Nucleus accumbens (tissue), 56 donors: ENCODE measurements at places on chromosomes 7 and 10.

GRCh38 chr10:88154596-88155250 lies 291.3 kb downstream of the PTEN start:
- DNase-seq, result no peak

GRCh38 chr10:4196771-4197390 lies 411.9 kb upstream of the KLF6 start:
- DNase-seq, result no peak

GRCh38 chr7:45065031-45065995 lies 23.5 kb downstream of the NACAD start:
- no peak for DNase-seq

- peak; percentile 83 for DNase-seq
Measured at GRCh38 chr10:126062131-126063032, 166.0 kb downstream of the FANK1 start.

- no peak for DNase-seq
Measured at GRCh38 chr10:67550046-67550445, 145.9 kb downstream of the CTNNA3 start.

- DNase-seq, result no peak
Measured at GRCh38 chr10:42932735-42933447, 144.0 kb upstream of the RET start.

GRCh38 chr10:100245484-100246220 lies 16.3 kb upstream of the CHUK start:
- no peak for DNase-seq

DNA sequence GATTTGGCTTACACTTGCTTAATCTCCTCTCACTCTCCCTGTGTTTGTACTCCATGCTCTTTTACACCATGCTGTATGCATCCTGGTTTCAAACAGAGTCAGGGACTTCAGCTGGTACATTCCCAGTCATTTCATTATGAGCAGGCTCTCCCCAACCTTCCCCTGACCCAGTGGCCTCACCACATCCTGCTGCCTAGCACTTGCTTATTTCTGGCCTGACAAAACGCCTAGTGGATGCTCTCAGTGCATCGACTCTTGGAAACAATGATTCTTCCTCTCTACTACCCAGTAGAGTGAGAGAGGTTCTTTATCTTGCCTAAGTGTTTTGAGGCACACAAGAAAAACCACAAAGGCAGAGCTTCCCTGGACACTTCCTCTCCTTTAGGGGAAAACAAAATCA lies 63.4 kb downstream of the CAV1 start:
- DNase-seq, result no peak

DNA sequence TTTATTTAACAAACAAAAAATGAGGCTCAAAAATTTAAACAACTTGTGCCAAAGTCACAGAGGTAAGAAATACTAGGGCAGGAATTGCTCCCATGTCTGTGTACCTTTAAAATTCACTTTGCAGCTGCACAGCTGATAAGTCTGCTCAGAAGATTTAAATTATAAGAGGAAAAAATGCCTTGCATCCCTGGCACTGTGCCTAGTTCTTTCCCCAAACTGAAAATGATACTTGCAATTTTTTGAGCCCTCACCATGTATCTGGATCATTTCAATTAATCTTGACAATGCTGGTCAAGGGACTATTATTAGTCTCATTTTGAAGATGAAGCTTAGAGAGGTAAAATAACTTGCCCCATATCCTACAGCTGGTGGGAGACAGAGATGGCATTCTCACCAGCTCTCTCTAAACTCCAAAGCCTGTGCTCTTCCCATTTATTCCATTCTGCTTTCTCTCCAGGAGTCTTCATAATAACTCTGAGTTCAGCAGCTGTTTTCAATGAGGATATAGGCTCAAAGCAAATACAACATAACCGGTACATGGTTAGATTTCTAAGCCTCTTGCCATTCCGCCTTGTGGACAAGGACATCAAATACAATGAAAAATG lies 350.5 kb upstream of the LRRTM3 start:
- no peak for DNase-seq

GRCh38 chr7:54556121-54556520 lies 13.9 kb downstream of the VSTM2A start:
- no peak for DNase-seq

DNA sequence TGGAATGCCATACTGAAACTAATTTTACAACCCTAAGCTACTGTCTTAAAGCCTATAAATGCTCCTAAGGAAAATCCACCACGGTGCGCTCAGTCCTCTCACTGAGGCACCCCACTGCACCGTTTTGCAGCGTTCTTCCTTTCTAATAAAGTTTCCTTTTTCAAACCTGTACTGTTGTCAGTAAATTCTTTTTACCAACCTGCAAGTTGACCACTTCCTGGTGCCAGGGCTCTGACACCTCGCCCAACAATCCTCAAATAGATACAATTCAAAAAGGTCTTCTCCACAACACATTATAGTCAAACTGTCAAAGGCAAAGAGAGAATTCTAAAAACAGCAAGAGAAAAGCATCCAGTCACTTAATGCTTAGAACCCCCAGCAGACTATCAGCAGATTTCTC lies 42.8 kb downstream of the HERPUD2 start:
- no peak for DNase-seq

- no peak for DNase-seq
Measured at GRCh38 chr10:95542761-95543160, 18.4 kb downstream of the SORBS1 start.

GRCh38 chr7:38524786-38525185 lies 106.4 kb downstream of the AMPH start:
- no peak for DNase-seq

DNA sequence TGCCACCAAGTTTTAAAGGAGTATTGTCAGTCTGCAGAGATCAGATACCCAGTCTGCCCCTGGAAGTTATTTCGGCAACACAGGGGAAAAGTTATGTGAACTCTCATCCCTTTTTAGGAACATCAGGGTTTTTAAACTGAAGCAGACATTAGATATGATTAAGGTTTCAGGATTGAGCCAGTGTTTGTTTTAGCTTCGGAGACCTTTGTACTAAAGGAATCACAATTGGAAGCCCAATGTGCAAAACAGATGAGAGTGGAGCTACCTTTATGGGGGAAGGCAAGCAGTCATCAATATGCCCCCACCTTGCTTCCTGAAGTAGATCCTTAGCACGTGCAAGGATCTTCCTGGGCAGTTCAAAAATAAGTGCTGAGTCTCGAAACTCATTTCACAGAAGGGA lies 39.5 kb downstream of the ETV1 start:
- DNase-seq, result no peak

DNA sequence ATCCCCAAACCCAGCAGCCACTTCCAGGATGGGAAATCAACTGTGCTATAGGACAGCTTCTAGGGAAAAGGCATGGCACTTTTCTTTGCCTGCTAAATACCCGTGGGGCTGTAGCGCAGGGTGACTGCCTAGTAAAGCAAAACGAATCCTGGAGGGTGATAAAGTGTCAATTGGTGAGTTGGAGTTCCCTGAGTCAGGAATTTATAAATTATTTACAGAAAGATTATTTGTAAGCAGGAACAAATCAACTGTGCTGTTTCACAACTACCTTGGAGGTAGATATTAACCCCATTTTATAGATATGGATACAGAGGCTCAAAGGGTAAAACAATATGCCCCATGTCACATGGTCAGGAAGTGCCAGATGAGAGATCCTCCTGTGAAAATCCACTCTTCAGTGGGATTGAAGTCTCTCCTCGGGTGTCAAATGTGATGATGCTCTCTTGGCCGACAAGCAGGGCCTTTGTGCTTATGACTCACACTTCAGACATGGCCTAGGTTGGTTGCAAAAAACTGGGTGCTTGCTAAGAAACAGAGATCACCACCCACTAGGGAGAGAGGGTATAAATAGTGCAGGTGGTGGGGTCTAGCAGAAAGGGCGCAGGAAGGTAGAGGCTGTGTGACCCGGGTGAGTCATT lies 383.2 kb upstream of the ZMIZ1 start:
- DNase-seq, result no peak

DNA sequence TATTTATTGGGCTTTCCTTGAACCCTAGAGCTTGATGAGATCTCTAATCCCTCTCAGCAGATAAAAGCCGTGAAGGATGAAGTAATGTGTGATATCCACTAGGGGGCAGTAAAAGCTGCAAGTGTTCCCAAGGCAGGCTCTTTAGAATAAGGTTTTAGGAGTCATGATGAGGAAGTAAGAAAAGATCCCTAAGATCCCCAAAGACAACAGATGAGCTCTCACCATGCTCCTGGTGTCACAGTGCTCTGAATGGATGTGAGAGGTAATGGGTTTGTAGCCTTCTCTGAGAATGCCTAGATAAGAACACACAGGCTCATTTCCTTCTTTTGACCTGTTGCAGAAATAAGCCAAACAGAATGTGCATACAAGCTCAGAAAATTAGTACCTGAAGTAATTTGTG lies 70.4 kb upstream of the ITPRID1 start:
- DNase-seq, result peak; percentile 23

GRCh38 chr10:1517684-1518083 lies 219.6 kb downstream of the ADARB2 start:
- DNase-seq, result no peak

DNA sequence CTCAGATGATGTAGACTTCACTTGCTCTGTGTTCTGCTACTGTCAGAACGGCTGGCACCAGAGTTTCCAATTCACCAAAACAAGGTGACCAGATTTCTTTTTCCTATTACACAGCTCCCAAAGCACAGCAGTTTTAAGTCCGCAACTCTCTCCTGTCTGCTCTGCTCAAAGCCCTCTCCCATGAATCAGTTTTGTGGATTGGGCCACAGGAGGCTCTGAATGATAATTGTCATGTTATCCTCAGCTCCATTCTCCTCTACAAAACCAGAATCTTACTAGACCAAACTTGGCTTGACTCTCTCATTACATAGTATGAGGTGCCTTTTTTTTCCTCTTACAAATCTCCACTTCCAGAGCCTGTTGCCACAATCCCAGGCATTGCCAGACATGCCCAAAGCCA lies 223.5 kb downstream of the SNX13 start:
- no peak for DNase-seq

GRCh38 chr7:115226410-115226809 lies 304.5 kb downstream of the MDFIC start:
- no peak for DNase-seq

DNA sequence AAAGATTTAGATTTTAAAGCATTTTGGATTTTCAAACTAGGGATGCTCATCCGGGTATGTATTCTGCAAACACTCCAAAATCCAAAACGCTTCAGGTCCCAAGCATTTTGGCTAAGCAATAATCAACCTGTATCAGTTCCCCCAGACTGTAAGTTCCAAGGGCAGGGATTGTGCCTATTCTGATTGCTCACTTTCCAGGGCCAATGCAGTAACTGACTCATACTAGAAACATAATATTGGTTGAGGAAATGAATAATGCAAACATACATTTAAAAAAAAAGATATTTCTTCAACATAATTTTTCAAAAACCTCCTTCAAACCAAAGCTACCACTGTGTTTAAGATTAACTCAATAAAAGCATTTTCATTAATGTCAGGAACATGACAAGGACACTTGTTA lies 69.5 kb downstream of the HIBADH start:
- DNase-seq, result no peak

DNA sequence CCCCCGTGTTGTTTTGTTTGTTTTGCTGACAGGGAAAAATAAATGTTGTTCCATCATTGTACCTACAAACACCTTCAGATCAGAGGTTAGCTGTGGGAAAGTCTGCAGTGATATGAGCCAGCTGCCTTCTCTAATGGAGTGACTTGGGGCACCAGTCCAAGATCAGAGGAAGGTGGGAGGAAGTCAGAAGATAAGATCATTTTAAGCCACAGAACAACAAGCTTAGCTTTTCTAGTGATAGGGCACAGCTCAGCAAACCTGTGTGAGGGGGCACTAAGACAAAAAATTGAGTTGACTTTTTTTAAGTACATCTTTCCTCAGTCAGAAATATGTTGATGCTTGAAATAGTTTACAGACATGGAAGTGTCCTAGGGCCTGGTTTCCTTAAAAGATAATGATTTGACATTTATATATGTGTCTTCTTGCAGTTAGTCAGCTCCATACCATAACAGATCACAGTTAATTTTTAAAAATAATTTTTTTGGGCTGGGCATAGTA lies 240.3 kb upstream of the KAT6B start:
- no peak for DNase-seq

GRCh38 chr10:103854686-103855391 lies 537 bp downstream of the SH3PXD2A start:
- no peak for DNase-seq

GRCh38 chr10:91200314-91201212 lies 19.9 kb upstream of the PCGF5 start:
- no peak for DNase-seq

- no peak for DNase-seq
Measured at GRCh38 chr10:110141185-110141584, 66.2 kb upstream of the MXI1 start.

DNA sequence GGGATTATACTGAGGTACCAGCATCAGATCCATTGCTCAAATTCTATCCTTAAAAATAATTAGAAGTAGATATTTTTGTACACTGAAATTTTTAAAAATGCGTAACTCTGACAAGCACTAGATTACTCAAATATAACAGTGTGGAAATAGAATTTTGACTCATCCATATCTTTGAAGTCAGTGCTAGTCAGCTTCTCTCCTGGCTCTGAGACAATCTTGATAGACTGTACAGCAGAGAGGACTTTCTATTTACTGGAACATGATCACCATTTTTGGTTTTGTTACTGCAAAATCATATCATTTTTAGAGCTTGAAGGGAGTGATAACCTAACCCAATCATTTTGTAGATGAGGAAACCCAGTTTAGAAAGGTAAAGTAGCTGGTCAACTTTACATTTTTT lies 195.0 kb downstream of the MTERF1 start:
- DNase-seq, result no peak

DNA sequence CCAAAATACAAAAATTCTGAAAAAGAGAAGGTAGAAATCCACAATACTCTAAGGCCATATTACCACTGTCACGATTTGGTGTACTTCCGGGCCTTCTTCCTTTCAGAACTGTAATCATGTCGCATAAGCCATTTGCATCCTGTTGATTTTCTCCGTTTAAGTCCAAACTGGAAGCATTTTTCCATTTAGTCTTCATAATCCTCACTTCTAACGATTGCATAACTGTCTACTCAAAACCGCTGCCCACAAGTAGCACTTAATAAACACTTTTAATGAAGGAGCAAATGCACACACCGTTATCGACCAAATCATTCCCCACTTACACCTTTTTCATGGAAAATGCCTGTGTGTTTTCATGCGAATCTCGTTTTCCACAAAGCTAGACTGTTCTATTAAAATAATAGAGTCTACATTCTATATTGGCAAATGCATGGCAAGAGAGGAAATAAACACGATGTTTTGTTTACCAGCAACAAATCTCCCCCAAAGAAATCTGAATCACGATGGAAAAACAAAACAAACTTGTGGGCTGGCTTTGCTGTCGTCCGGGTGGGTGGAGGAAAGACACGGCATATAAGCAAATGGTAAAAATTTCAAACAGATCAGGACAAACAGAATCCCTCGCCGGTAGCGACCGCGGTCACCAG lies 1.0 kb downstream of the ATE1 start:
- no peak for DNase-seq

GRCh38 chr10:110540031-110540430 lies 27.5 kb upstream of the SMC3 start:
- no peak for DNase-seq

- no peak for DNase-seq
Measured at GRCh38 chr7:92778972-92779371, 57.4 kb downstream of the CDK6 start.

GRCh38 chr10:66809402-66809801 lies 116.4 kb upstream of the LRRTM3 start:
- DNase-seq, result no peak
